Upper lobe of right lung (tissue), 1 donor: ENCODE measurements at places on chromosomes 5 and 9. TPM values are rescaled to one million over a fixed set of nuclear protein-coding genes. Genes with fewer than 3 reads are reported as not detected.

RNF183 gene
- total RNA-seq = not detected

ZBTB5 gene
- total RNA-seq = 10.1 TPM

HNRNPH1 gene
- total RNA-seq = 470 TPM

GRCh38 chr5:179765400-179765799 is 28.4 kb upstream of the LTC4S start:
- no peak for DNase-seq

- DNase-seq = no peak
Observed at GRCh38 chr5:33827885-33828284, 63.9 kb downstream of the ADAMTS12 start.

GRCh38 chr5:31329715-31330114 is 136.2 kb downstream of the CDH6 start:
- DNase-seq = no peak

- DNase-seq = no peak
Observed at GRCh38 chr9:110179734-110180133, 28.2 kb downstream of the C9orf152 start.
